ENCODE measurements at places on chromosomes 2 and 18.

DNA sequence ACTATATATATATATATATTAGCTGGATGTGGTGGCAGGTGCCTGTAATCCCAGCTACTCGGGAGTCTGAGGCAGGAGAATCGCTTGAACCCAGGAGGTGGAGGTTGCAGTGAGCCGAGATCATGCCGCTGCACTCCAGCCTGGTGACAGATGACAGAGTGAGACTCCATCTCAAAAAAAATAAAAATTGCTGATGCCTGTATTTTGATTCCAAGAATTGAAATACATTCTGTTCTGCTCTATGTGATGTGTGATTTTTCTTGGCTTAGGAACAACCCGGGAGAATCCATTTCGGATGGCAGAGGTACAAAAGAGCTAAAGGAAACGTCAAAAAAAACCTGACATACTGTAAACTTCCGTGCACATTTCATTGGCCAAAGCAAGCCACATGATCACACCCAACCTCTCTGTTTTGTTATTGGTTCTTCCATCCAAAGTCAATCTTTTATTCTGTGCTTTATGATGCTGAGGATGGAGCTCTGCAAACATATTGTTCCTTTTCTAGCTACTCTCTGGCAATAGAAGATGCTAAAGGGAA lies 478.1 kb upstream of the MAP2 start:
- DNase-seq: no peak

DNA sequence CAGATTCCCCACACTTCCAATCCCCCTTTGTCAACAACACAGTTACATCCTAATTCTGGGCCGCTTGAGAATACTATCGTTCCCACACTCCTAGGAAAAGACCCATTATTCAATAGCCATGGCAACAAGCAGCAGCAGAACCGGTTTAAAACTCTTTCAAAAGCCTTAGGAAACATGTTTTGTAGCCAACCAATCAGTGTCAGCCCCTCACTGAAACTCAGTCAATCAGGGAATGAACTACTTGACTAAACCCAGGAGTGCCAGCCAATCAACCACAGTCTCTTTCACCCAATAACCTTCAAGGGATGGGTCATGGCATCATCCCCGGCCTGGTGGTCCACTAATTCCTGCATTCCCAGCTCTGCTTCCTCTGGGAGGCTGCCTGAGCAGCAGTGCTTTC lies 204.8 kb upstream of the HS6ST1 start:
- DNase-seq: no peak

- DNase-seq: peak; percentile 90
These were observed 215.9 kb downstream of the IRS1 start for GRCh38 chr2:226583715-226584114.

- no peak for DNase-seq
These were observed 12.2 kb downstream of the DHRS9 start for GRCh38 chr2:169081551-169081950.

DNA sequence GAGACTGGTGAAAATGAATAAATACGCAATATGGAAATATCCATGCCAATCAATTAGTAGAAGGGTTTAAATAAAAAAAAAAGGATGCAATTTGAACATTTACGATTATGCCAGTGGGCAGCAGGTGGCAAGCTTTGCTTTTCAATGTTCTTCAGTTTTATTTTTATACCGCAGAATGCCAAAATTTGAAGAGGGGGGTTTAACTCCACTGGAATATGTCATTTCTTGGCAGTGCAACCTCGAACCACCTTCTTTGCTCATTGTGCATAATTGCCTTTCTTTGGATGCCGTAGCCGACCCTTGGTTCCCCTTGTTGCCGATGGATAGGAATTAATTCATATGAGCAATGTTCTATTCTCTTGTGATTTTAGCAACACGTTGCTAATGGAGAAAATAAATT lies 88.0 kb downstream of the LTBP1 start:
- DNase-seq: peak; percentile 62

- DNase-seq: peak; percentile 18
These were observed 40.7 kb upstream of the C2orf66 start for GRCh38 chr2:196849895-196850294.

- no peak for DNase-seq
These were observed 1.4 kb downstream of the STAT4 start for GRCh38 chr2:191149391-191149790.

DNA sequence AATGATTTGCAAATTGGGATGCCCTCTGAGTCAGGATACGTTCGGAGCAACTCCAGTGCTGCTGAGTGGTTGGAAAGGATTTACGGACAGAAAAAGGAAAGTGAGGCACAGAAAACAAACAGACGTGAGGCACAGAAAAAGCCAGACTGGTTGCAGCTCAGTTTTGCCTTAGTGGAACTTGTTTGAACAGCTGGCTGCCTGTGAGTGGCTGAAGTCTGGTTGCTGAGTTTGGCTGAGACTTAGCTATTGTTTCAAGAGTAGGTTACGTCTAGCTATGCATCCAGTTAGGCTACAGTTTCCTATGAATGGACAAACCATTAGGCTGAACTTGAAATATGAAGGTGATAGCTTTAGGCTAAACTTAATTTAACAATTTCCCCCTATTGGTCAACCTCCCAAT lies 256.6 kb downstream of the VAPA start:
- DNase-seq: no peak

- DNase-seq: no peak
These were observed 14.7 kb downstream of the DAPL1 start for GRCh38 chr2:158809816-158810215.

DNA sequence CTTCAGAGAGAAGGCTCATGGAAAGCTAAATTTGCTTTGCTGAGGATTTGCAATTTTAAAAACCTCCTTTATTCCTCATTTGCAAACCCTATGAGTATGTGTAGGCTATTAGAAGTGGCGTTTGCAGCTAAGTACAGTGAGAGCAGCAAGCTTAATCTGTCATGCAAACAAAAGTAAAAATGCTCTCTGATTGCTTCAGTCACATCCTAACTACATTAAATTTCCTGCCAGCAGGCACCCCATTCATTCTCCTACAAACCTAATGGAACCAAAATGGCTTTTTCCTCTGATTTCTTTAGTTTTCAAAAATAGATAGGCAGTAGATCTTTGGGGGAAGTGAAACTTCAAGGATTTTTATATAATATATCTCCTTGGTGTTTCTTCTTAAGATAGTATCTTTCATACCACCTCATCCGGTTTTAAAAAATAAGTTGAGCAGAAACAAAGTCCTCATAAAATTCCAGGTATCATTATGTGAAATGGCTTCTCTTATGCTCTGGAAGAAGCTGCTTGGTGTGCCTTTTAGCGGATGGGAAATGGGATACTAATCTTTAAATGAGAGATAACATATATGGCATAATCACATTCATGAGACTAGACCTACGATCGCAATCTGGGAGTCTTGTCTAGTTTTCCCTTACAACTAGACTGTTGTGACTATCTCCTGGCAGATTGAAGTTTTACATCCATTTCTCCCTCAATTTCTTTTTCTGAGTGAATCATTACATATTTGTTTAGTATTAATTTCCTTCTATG lies 49.1 kb downstream of the CLIP4 start:
- DNase-seq: no peak

- DNase-seq: peak; percentile 12
These were observed 1044.1 kb upstream of the ZEB2 start for GRCh38 chr2:145563741-145564615.

DNA sequence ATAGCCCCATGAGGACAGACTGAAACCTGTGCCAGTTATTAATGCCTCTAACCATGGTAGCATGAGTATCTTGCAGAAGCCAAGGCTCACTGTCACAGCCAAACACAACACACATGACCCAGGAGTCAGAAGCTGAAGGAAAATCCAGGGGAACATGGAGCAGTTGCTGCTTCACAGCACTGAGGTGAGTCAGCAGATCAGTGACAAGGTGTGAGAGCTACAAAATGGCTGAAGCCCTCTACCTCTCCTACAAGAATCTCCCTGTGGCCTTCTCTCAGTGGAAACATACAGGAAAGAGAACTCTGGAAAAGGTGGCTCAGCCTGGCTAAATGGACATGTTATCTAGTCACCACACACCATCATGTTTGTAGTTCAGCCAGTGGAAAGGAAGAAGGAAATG lies 93.5 kb downstream of the NAB1 start:
- no peak for DNase-seq

DNA sequence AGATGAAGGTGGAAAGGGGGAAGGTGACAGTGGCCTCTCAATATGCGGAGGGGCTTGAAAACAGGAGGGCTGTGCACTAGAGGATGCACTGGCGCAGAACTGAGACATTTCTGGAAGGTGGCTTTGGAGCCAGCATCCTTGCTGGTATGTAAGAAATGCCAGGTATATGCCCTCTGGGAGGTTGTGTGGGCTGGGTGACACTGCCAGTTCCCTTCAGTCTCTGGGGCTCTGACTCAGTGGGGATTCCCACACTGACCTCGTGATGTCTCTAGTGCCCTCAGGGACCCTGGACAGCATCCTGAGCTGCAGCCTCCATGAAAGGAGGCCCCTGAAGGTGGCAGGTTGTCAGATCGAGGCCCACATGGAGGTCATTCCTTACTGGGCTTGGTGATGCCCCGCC lies 74.0 kb downstream of the AGAP1 start:
- no peak for DNase-seq

Data from fibroblast of skin of abdomen (primary cell).